NCI-H187 (cell line): ENCODE measurements at places on chromosomes 1 and 21.
A peak's percentile ranks its signal among the peaks of the same experiment; 100 is the strongest.

- DNase-seq = no peak
Observed at GRCh38 chr1:10639011-10639774, 157.3 kb downstream of the CASZ1 start.

DNA sequence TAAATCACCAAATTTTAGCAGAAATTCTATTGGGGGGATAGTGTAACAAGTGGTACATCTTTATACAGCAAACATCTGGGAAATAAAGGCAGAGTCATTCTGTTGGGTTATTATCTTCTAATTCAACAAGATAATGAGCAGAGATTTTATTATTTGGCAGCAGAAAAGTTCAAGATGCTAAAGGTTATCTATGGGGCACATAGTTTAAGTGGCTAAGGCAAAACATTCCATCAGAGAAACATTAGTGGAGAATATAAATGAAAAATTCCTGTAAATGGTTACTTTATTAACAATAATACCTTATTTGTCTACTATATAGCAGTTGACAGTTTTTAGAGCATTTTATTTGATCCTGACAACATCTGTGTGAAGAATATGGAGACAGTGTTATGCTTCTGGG lies 815.7 kb downstream of the NCAM2 start:
- no peak for DNase-seq

DNA sequence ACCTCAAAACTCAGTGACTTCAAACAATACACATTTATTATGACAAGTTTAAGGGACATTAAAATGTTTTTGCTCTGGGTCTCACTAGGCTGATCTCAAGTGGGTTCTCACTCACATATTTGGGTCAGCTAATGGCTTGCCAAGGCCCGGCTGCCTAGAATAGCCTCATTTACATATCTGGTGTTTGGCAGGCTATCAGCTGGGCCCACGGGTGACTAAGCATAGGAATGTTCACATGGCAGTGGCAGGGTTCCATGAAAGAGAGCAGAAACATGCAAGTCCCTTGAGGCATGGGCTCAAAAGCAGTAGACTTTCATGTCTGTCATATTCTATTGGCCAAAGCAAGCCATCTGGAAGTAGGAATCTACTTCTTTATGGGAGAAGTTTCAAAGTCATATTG lies 492.6 kb downstream of the KCNT2 start:
- DNase-seq = no peak

DNA sequence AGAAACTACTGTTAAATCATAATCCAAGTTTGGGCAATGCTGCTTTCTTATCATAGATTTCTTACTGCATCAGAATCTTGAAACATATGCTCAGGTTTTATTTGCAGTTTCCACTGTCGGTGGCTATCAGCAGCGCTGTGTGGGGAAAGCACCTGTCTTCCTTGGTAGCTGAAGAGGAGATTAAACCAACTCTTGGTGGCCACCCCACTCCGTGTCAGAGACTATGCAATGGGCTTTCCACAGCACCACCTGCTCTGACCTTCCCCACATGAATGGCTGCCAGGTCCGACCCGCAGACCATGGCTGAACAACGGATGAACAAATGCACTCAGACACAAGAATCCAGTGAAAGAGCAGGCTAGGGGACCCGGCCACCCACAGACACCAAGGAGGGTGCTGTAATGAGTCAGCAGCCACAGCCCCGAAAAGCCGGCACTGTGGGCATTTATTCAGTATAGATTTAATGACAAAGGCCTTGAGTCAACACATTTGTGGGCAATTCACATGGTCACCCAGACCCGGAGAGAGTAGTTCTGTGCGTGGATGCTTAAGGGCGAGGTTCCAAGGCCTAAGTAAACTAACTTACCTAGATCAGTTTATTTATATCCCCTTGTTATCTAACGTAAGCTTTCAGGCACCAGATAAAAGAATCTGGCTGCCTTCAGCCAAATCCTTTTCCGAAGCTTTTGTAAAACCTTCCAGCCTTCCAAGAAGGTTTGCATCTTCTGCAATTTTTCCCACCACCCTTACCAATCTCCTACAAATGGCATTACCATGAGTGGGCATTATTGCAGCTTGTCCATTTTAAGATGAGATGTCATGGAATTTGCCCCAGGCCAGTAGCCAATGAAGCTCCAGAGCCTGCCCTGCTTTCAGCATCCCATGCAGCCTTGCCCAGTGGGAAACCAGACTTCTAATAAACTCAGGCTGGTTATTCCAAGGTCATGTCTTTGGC lies 82.7 kb downstream of the HLCS start:
- DNase-seq = no peak

- no peak for DNase-seq
Observed at GRCh38 chr1:235127203-235127602, 1.4 kb downstream of the TOMM20 start.

- DNase-seq = no peak
Observed at GRCh38 chr1:162697140-162697895, 65.1 kb downstream of the DDR2 start.

- no peak for DNase-seq
Observed at GRCh38 chr1:12344596-12345349, 114.9 kb downstream of the VPS13D start.

DNA sequence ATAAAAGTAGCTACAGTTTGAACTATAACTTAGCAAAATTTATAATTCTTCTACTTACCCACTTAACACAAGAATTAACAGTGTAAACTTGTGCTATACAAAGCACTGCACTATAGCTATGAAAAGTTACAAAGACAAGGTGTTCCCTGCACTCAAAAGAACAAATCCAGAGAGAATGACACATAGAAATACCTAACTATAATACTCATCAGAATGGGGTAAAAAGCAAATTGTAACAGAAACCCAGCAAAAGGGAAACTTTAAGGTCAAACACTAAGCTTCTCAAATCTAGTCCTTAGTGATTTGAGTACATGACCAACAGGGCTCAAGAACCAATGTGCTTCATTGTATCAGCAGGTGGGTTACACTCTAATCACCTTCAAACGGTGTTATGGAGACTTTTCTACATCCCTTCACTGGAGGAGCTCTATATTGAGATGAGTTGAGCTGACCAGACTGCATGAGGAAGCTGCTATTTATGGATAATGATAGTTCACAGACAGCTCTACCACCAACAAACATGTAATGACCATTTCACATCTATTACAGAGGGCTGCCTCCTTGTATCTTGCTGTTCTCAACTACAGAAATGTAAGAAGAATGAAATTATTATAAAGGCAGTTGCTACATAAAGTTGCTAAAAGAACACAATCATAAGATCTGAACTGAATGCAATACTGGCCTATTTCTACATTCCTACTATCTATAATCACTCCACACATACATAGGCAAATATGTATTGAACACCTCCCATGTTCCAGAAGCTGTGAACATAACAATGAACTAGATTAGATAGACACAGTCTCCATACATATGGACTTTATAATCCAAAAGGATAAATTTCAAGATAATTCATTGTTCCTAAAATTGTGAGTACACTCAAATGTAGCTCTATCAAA lies 47.6 kb downstream of the PIK3R3 start:
- DNase-seq = no peak

DNA sequence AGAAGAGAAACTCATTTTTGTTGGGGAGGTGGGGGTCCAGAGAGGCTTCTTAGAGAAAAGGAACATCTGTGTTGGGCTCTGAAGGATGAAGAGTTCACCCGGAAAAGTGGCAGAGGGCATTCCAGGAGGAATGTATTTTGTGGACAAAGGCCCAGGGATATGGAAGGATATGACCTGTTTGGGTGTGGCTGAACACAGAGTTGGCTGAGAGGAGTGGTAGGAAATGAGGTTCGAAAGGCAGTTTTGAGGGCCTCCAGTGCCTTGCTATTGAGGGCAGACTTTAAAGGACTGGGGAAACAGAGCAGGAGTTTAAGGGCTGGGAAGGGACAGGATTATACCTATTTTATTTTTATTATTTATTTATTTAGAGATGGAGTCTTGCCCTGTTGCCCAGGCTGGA lies 27.3 kb upstream of the WASF2 start:
- no peak for DNase-seq

GRCh38 chr1:33446590-33446989 lies 15.7 kb upstream of the PHC2 start:
- DNase-seq = no peak

- peak; percentile 71 for DNase-seq
Observed at GRCh38 chr1:156750191-156750672, 1.2 kb downstream of the HDGF start.

DNA sequence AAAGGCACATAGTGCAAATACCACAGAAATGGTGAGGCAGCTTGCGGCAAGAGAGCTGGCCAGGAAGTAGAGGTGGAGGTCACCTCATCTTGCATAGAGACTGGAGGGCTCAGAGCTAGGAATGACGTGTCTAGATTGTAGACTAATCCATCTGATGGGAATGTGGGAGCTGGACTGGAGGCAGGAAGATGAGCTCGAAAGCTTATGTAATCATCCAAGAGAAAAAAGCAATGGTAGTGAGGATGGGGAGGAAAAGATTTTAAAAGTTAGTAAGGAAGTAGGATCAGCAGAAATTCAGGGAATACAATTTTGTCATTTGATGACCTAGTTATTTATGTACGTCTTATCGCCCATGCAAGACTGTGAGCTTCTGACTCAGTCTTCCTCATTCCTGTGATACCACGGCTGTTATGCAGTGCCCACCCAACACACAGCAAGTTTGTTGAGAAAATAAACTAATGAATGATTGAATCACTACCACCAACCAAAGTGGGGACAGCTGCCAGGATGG lies 123.9 kb downstream of the RRAGC start:
- DNase-seq = no peak

- no peak for DNase-seq
Observed at GRCh38 chr1:86085741-86086409, 70.7 kb downstream of the COL24A1 start.

DNA sequence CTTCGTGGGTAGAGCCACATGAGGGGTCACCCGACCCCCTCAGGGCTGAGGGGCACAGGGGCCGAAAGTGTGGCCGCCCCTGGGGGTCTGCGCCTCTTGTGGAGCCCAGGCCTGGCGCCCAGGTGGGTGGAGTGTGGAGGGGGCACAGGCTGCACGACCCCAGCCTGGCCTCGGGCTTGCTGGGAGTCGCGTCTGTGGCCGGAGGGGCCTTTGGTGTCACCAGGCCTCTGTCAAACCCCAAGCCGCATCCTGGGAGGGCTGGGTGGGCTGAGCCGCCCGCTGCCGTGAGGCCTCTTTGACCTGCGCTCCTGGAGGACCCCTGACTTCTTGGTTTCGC lies 60.7 kb downstream of the FAAP20 start:
- DNase-seq = no peak

- DNase-seq = no peak
Observed at GRCh38 chr1:226950316-226950715, 10.2 kb downstream of the COQ8A start.

GRCh38 chr1:116769561-116769977 lies 15.3 kb downstream of the CD2 start:
- no peak for DNase-seq

GRCh38 chr1:243745356-243745755 lies 104.7 kb downstream of the AKT3 start:
- DNase-seq = no peak

DNA sequence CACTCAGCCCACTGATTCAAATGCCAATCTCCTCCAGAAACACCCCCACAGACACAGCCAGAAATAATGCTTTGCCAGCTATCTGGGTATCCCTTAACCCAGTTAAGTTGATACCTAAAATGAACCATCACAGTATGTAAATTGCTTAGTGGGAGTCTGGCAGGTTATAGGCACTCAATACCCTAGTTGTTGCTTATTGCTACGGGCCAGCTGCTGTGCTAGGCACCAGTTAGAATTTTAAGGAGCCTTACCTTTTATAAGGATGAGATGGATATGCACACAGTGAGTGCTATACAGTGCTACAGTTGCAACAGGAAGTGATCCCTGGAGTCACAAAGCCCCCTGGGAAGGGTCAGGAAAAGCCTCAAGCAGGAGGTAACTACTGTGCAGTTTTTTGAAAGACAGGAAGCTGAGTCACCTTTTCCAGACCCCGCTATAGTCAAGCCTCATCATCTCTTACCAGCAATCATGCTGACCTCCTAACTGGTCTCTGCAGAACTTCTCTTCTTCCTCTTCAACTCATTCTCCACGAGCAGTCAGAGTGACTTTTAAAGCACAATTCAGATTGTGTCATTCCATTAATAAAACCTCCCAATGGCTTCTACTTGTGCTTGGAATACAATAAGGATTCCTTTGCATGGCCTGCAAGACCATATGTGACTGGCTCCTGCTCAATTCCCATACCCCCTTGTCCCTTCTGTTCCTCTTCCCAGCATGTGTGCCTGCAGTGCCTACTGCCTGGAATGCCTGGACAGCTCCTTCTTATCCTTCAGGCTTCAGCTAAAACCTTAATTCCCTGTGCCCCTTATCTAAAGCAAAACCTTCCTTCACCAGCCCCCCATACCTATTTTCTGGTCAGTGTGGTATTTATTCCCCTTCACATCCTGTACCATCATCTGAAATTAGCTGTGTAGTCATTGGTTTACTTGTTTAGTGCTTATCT lies 10.4 kb upstream of the TLR5 start:
- DNase-seq = no peak

GRCh38 chr1:52602856-52603600 lies 857 bp downstream of the GPX7 start:
- no peak for DNase-seq

GRCh38 chr1:211726467-211726995 lies 51.1 kb upstream of the NEK2 start:
- no peak for DNase-seq

DNA sequence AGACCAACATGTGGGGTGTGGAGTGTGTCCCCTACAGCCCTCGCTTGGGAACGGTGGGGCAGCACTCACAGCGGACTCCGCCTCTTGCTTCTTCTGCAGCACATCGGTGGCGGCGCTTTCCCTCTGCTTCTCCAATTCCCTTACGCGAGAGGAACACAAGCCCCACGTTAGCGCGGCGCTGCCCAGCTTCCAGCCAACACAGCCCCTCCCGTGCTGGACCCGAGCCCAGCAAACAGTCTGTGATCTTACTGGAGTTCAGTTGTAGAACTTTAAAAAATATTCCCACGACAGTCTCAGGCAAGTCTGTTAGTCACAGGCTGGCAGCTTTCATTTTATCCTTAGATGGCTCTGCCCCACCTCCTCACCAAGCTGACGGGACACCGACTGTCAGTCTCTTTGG lies 13.6 kb downstream of the THAP3 start:
- no peak for DNase-seq

DNA sequence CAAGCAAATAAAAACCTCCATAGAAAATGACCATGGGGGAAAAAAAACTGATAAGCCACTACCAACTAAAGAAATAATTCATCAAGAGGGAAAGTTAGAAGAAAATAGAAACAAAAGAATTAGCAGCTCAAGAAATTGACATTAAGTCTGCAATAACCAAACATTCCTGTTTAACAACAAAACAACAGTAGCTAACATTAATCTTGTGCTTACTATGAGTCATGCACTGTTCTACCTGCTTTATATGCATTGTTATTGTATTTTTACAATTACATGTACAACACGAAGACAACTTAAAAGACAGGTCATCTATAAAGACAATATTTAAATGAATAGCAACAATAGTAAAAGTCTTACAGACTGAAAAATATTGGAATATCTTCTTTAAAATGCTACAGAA lies 34.4 kb upstream of the LRRC7 start:
- DNase-seq = no peak
